ENCODE measurements at places on chromosomes 6 and 20.

GRCh38 chr6:29887330-29887818 lies 55.0 kb upstream of the HLA-A start:
- peak; percentile 8 for DNase-seq

- DNase-seq: no peak
Observed at GRCh38 chr20:51507216-51508036, 35.1 kb downstream of the NFATC2 start.

- DNase-seq: no peak
Observed at GRCh38 chr6:110414669-110415068, 706 bp downstream of the DDO start.

DNA sequence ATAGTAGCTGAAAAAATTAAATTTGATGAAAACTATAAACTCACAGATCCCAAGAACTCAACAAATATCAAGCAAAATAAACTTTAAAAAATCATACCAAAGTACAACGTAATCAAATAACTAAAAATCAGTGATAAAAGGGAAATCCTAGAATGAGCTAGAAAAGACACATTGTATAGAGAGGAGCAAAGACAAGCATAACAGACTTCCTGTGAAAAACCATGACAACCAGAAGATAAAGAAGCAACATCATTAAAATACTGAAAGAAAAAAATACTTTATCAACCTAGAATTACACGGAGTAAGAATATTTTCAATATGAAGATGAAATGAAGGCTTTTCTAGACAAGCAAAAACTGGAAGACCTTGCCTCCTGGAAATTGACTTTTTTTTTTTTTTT lies 9.8 kb downstream of the MUC22 start:
- no peak for DNase-seq

- DNase-seq: no peak
Observed at GRCh38 chr6:168120390-168121302, 41.6 kb upstream of the FRMD1 start.

- DNase-seq: no peak
Observed at GRCh38 chr20:19317237-19318069, 105.0 kb downstream of the SLC24A3 start.

DNA sequence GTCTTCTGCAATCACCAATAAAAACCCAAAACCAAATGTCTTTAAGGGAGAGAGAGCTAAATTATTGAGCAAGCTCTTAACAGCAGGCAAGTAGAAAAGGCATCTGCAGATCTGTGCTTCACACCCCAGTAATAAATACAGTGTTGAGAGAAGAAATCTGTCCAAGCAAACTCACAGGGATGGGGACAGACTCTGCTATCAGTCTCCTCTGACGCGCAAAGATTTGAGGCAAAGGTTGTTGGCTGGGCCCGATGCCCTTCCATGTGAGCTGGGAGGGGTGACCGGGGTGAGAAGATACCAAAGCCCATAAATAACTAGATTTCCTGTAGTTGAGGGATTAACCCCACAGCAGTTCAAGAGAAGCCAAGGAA lies 315.2 kb upstream of the SOX4 start:
- no peak for DNase-seq

GRCh38 chr6:90687775-90688380 lies 101.0 kb upstream of the MAP3K7 start:
- no peak for DNase-seq

DNA sequence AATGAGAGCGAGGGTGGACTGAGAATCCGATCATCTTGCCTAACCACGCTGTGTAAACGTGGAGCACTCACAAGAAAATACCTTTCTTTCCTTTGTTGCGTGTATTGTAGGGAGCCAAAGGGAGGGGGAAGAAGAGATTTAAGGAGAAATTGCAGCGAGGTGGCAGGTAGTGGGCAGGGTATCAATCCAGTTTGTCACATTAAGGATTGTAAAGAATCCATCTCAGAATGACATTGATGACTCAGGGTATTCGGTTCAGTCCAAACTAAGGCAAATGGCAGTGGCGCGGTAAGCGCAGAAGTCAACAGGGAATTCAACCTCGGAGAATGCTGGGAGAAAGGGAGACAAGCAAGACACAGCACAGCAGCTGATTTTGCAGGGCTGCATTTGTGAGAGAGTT lies 146.2 kb downstream of the ID4 start:
- no peak for DNase-seq

GRCh38 chr20:2458919-2459499 lies 11.6 kb downstream of the SNRPB start:
- no peak for DNase-seq

DNA sequence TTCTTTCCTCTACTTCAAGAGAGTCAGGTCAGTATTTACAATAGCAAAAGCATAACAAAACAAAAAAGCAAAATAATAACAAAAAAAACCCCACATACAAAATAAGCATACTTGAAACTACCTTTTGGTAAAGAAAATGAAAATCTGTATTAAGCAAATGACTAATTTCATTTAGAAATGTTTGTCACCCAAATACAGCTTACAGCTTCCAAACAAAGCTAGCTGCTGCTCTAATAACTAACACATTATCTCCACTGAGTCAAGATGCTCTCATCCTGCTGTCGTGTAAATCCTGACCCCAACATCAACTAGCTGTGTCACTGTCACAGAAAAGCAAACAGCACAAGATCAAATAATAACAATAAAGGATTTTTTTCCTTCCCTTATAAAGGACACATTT lies 21.7 kb downstream of the MAP7 start:
- no peak for DNase-seq

- no peak for DNase-seq
Observed at GRCh38 chr20:54085910-54086309, 15.5 kb upstream of the BCAS1 start.

- DNase-seq: no peak
Observed at GRCh38 chr20:63891061-63892002, 3.6 kb upstream of the DNAJC5 start.

DNA sequence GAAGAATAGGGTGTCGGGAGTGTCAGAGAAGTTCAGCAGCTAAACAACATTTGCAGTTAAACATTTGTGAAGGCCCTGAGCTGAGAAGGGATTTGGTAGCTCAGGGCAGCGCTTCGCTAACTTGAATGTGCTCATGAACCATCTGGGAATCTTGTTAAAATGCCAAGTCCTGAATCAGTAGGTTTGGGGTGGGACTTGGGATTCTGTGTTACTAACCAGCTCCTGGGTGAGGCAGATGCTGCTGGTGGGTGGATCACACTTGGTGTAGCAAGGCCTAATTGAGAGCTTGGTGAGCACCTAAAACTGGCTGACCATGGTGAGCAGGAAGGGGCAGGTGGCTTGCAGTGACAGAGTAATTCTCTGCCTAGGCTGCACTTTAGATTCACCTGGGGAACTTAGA lies 5.9 kb downstream of the PTPRA start:
- peak; percentile 70 for DNase-seq

DNA sequence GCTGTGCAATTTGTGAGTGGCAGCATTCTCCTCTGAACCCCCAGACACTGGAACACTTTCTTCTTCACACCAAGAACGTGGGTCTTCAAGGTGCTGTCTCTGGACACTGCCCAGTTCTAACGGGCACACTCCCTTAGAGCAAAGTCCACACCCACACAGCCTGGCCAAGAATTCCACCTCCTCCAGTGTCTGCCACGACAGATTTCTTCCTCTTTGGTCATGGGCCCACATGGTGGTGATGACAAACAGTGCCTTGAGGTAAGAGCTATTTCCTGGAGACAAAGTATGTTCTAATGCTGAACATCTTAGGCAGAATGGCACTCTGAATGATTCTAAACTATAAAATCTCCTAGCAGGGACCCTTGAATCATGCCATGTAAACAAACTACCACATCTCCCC lies 25.5 kb upstream of the SSTR4 start:
- DNase-seq: no peak

- no peak for DNase-seq
Observed at GRCh38 chr6:71137973-71138372, 150.6 kb upstream of the OGFRL1 start.
